ENCODE measurements at places on chromosomes 4 and X.

DNA sequence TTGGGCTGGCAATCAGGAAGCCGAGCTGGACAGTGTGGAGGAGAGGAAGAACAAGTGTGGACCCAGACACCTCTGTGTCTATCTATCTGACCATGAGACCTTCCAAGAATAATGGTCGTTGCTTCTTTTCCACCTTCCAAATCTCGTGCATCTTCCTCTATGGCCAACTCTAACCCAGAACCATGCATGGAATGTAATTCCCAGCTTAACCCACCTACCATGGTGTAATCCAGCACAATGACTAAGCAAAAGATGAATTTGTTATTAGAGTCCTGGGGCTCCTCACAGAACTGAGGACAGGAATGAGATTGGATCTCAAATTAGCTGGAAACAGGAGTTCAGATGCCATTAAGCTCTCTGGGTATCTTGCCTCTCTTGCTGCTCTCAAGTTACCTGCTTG, 17.4 kb upstream of the TMEM184C start:
- no peak for DNase-seq

DNA sequence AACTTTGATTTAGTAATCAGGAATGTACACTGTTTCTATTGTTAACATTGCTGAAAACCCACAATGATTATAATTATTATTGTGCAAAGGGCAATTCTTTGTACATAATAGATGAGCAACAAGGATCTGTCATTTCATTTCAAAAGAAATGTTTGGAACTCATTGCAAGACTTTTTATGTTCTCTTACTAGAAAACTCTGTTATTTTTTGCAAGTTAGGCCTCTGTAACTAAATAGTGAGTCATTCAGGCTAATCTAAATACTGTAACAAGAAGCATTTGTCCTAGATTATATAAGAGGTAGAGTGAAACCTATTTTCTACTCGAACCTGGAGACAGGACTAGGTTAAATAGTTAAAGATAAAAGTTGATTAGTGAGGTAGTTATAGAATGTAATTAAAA, 93.2 kb upstream of the FAM47B start:
- no peak for DNase-seq

- no peak for DNase-seq
These were observed 33.8 kb upstream of the SLAIN2 start for GRCh38 chr4:48307528-48307927.

DNA sequence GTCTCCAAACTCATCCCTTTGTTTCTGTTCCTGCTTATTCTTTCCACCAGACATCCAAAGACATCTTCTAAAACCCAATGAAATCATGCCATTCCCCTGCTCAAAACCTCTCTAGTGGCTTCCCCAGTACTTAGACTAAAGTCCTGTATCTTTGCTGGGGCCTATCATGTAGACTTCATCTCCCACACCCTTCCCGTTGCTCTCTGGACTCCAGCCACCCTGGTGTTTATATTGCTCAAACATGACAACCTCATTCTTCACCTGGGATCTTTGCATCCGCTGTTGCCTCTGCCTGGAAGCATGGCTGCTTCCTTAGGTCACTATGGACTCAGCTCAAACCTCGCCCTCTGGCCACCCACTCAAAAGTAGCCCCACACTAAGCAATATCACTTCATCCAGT, 23.7 kb downstream of the TBC1D1 start:
- DNase-seq: no peak

GRCh38 chr4:73741750-73742489, 1.6 kb downstream of the CXCL8 start:
- no peak for DNase-seq

DNA sequence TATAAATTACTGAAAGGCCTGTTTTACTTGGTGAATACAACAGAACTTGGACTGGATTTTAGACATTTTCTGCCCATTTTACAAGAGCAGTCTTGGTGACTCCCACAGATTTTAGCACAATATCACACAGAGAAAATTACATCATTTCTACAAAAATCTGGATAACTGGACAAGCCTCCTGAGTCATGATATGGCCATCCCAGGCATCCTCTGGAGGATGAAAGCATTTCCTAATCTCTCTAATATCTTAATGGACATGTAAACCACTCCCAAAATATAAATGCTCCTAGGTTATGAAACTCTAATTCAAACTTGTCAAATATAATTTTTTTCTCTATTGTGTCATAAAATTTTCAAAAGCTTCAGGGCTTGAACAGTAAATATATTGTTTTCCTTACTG, 1170.8 kb upstream of the PCDH7 start:
- DNase-seq: no peak

GRCh38 chrX:73127700-73128241, 48.5 kb upstream of the PABPC1L2A start:
- DNase-seq: no peak

- no peak for DNase-seq
These were observed 648.7 kb upstream of the DIPK2B start for GRCh38 chrX:45849261-45849862.

- DNase-seq: no peak
These were observed 22.0 kb upstream of the RPA4 start for GRCh38 chrX:96861661-96862060.

DNA sequence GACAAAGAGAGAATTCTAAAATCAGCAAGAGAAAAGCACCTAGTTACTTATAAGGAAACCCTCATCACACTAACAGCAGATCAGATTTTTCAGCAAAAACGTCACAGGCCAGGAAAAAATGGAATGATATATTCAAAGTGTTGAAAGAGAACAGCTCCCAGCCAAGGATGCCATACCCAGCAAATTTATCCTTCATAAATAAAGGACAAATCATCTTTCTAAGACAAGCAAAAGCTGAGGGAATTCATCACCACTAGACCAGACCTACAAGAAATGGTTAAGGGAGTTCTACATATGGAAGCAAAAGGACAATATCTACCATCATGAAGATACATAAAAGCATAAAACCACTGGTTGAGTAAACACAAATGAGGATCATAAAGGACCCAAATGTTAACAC, 53.6 kb downstream of the MANBA start:
- no peak for DNase-seq

GRCh38 chrX:47846040-47846439, 9.3 kb downstream of the ZNF81 start:
- DNase-seq: no peak
